Lower lobe of right lung (tissue), 2 donors: ENCODE measurements at places on chromosomes 3 and 15. TPM values are rescaled to one million over a fixed set of nuclear protein-coding genes. Genes with fewer than 3 reads are reported as not detected.

The SCN11A gene
- total RNA-seq = 0.27 TPM

The ULK4 gene
- total RNA-seq = 11.4 TPM

The ISLR2 gene
- total RNA-seq = 1.2 TPM

The FYCO1 gene
- 40.9 TPM for total RNA-seq

The MCF2L2 gene
- 0.62 TPM for total RNA-seq

The CPB1 gene
- total RNA-seq = 0.83 TPM

- H3K36me3 ChIP-seq = no peaks in the 10 kb centered on the region
- H3K27me3 ChIP-seq = no peaks in the 10 kb centered on the region
- no peak for DNase-seq
- no peaks in the 10 kb centered on the region for H3K4me1 ChIP-seq
- H3K27ac ChIP-seq = no peak overlapping the region
- no peak overlapping the region for H3K4me3 ChIP-seq
Measured at GRCh38 chr3:55235416-55235815, 251.7 kb downstream of the WNT5A start.

- no peak overlapping the region for H3K27ac ChIP-seq
- no peaks in the 10 kb centered on the region for H3K4me1 ChIP-seq
- H3K4me3 ChIP-seq = no peak overlapping the region
- H3K27me3 ChIP-seq = no peaks in the 10 kb centered on the region
- H3K36me3 ChIP-seq = no peaks in the 10 kb centered on the region
Measured at GRCh38 chr3:117644203-117644602, 934.6 kb downstream of the TUSC7 start.

- no peaks in the 10 kb centered on the region for H3K36me3 ChIP-seq
- DNase-seq = no peak
- no peaks in the 10 kb centered on the region for H3K27me3 ChIP-seq
- H3K4me3 ChIP-seq = no peak overlapping the region
- no peak overlapping the region for H3K27ac ChIP-seq
Measured at GRCh38 chr3:73653351-73653750, 28.6 kb upstream of the PDZRN3 start.

DNA sequence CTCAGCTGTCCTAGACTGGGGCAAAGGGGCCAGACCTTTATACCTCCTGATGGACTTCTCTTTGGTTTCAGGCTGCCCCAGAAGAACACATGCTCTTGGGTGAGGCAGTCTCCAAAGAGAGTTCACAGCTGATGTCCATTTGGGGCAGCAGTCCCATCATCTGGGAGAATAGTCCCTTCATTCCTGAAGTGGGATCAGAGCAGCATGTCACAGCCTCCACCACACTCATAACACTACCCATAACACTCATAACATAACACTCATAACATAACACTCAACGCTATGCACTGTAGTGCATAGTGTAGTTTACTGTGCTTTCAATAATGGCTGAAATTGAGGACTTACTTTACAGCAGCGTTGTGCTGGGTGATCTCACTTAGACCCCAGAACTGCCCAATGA, 36.7 kb upstream of the PLCL2 start:
- no peak for DNase-seq
- no peak overlapping the region for H3K4me3 ChIP-seq
- H3K36me3 ChIP-seq = no peaks in the 10 kb centered on the region
- peaks cover 22% of the 10 kb centered on the region for H3K4me1 ChIP-seq
- no peak overlapping the region for H3K27ac ChIP-seq
- no peaks in the 10 kb centered on the region for H3K27me3 ChIP-seq

DNA sequence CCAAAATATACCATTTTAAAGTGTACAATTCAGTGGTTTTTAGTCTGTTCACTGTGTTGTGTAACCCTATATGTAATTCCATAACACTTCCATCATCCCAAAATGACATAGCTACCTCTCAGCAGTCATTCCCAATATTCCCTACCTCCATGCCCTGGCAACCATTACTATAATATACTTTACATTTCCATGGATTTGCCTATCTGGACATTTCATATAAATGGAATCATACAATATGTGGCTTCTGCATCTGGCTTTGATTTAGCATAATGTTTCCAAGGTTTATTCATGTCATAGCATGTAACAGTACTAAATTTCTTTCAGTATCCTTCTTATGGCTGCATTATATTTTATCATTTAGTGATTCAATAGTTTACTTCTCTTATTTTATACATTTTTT, 25.3 kb downstream of the FAM98B start:
- H3K4me1 ChIP-seq = no peaks in the 10 kb centered on the region
- no peak overlapping the region for H3K27ac ChIP-seq
- DNase-seq = no peak
- H3K4me3 ChIP-seq = no peak overlapping the region
- no peaks in the 10 kb centered on the region for H3K27me3 ChIP-seq

DNA sequence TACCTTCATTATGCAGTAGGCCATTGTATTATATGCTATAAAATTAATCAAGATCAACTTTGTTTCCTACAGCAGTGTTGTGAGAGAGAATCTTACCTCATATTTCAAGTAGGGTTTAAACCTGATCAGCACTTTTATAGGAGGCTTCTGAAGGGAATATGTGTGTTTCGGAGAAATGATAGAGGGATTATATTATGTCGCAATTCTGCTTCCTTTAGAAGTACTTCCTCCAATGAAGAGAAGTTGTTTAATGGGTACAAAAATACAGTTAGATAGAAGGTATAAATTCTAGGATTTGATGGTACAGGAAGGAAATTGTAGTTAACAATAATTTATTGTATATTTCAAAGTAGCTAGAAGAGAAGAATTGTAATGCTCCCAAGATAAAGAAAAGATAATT, 54.9 kb downstream of the NSUN3 start:
- no peaks in the 10 kb centered on the region for H3K27me3 ChIP-seq
- peaks cover 1% of the 10 kb centered on the region for H3K36me3 ChIP-seq
- H3K4me3 ChIP-seq = no peak overlapping the region
- no peaks in the 10 kb centered on the region for H3K4me1 ChIP-seq
- DNase-seq = no peak
- H3K27ac ChIP-seq = no peak overlapping the region

DNA sequence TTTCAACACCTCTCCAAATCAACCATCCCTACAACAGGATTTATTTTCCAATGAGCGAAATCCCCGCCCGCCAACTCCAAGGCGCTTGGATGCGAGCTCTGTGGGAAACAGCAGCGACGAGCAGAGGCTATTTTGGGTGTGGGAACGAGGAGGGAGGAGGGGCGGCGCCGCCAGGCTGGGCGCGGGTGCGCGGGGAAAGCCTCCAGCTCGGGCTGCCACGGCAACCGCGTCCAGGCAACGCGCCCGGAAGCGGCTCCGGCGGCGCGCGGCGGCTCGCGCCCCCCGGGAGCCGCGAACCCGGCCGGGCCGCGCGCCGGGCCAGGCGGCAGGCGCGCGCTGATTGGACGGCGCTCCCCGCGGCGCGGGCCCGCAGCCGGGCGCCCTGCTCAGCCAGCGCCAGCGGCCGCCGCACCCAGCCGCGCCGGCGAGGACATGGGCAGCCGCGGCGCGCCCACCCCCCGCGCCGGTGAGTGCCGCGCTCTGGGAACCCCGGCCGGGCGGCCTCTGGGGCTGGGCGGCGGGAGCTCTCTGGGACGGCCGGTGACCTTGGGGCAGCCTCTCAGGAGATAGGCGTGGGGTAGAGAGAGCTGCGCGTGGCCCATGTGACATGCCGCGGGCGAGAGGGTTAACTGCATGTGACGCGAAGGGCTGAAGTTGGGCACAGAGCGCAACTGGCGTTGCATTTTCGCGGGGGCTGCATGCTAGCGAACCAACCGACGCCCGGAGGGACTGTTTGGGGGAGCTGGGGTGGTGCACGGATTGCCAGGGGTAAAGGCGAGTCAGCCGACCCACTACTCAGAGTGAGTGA, at the start of gene FAM81A:
Gene FAM81A (plus strand): TSS at position 370 of the 808 bp plus-strand sequence. CDS start 20,441 bp downstream, outside the sequence.
- H3K27me3 ChIP-seq = peaks cover 22% of the 10 kb centered on the region
- H3K36me3 ChIP-seq = no peaks in the 10 kb centered on the region
- H3K4me1 ChIP-seq = peaks cover 18% of the 10 kb centered on the region
- peak within 1 kb of the TSS; percentile 58 for H3K4me3 ChIP-seq
- peak; percentile 76 for DNase-seq
- H3K27ac ChIP-seq = no peak within 1 kb of the TSS

DNA sequence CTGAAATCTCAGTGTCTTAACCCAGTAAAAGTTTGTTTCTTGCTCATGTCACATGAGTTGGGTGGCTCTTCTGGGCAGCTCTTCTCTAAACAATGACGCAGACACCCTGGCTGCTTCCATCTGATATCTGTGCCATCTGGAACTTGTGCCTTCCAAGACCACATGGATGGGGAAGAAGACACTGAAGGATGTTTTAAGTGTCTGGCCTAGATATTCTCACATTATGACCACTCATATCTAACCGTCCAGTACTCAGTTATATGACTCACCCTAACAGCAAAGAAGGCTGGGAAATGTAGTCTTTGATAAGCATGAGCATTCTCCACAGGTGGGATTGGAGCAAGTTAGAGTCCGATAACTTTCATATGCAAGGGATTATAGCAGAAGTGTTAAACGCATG, 66.4 kb downstream of the RYR3 start:
- no peak overlapping the region for H3K4me3 ChIP-seq
- H3K27me3 ChIP-seq = no peaks in the 10 kb centered on the region
- no peaks in the 10 kb centered on the region for H3K36me3 ChIP-seq
- no peak for DNase-seq
- H3K4me1 ChIP-seq = no peaks in the 10 kb centered on the region
- no peak overlapping the region for H3K27ac ChIP-seq

DNA sequence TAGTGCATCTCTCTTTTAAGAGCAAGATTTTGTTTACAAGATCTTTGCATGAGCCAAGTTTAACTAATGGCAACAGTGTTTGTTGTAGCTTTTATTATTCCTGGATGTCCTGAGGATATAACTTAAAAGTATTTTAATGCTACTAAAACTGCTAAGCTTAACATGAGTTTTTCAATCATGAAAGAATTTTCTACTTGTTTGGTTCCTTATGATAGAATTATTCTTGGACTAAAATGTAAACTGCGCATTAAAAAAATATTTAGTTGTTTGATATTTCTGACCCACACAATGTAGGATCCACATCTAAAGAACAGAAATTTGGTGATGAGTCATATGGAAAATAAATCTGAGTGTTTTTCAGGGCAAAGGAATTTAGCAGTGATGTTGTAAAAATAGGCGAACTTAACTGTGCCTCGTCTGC, 70.8 kb downstream of the RAP2B start:
- peaks cover 9% of the 10 kb centered on the region for H3K4me1 ChIP-seq
- H3K4me3 ChIP-seq = no peak overlapping the region
- no peak for DNase-seq
- no peaks in the 10 kb centered on the region for H3K27me3 ChIP-seq

DNA sequence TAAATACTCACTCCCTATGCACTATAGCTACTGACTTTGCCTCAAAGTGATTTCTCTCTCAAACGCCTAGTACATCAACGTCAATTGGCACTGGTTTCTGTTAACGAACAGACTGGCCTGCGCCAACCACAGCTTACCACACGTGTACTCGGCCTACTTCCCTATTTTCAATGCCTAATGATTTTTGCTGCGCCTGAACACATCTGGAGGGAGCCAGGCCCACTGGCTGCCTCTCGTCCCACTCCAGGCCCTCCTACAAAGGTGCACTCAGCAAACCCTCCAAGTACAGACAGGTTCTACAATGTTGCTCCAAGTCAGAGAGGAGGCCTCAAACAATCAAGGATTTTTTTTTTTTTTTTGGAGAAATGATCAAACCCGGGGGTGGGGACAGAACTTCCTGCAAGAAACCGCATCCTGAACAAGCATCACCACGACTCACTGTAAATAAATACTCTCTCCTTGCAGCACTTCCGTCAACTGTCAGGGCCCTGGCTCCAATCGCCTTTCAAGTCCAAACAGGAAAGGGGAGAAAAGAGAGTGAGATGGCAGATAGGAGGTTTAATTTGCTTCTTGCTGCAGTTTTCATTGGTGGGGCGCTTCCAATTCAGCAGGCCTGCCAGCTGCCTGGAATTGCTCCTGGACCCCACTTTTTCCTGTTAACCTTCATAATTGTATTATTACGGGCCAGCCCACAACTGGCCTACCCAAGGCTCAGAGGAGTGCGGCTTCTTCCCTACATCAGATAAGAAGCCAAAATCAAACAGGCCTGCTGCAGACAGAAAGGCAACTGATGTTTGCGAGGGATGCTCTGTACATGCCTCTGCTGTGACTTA, 139.3 kb downstream of the FOXP1 start:
- H3K27ac ChIP-seq = peak overlapping the region; percentile 82
- H3K4me3 ChIP-seq = no peak overlapping the region
- no peaks in the 10 kb centered on the region for H3K36me3 ChIP-seq
- no peaks in the 10 kb centered on the region for H3K27me3 ChIP-seq
- H3K4me1 ChIP-seq = peaks cover 87% of the 10 kb centered on the region
- DNase-seq = peak; percentile 80

- H3K4me3 ChIP-seq = peak overlapping the region; percentile 45
- H3K4me1 ChIP-seq = peaks cover 29% of the 10 kb centered on the region
- DNase-seq = no peak
- no peak overlapping the region for H3K27ac ChIP-seq
- no peaks in the 10 kb centered on the region for H3K36me3 ChIP-seq
Measured at GRCh38 chr15:33064878-33065277, 129.6 kb downstream of the FMN1 start.
